Activated naive CD4-positive, alpha-beta T cell treated with anti-CD3 and anti-CD28 coated beads for 36 hours (primary cell): ENCODE measurements at places on chromosomes 6 and 20. TPM values are rescaled to one million over a fixed set of nuclear protein-coding genes. Genes with fewer than 3 reads are reported as not detected.
A peak's percentile ranks its signal among the peaks of the same experiment; 100 is the strongest.

The SRMS gene
- total RNA-seq, result not detected

The SLC2A10 gene
- total RNA-seq, result not detected

The AGPAT1 gene
- 25.8 TPM for total RNA-seq

GRCh38 chr6:47303861-47304260, 5.8 kb downstream of the TNFRSF21 start:
- no peak for DNase-seq

DNA sequence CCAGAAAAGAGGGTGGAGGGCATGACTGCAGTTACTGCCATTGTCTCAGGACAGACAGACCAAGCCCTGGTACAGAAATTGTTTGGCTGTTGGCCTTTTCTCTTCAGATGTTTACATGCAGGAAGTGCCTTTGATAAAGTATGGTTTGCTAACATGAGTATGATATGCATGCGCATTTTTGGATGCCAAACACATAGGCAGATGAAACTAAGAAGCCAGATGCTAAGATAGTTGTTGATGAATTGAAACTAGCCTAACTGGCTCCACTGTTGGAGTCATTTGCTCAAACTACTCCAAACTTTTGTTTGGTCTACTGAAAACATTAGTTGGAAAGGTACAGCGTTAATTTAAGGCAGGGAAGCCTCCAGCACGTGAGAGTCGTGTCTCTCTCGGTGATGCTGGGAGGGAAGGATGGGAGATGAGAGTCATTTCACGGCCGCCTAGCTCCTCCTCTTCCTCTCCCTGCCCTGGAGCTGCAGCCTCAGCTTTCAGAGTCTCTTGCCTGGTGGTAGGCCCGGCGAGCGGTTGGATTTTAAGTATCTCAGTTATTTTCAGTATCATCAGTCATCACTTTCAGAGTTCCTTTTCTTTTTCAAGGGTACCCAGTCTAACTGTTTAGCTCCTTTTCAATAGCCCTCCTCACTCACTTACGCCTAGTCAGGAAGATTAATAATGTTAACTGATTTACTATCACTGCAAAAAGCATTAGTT, 29.7 kb downstream of the RREB1 start:
- peak; percentile 84 for DNase-seq

- DNase-seq, result no peak
Measured at GRCh38 chr6:169324656-169325459, 71.2 kb upstream of the THBS2 start.

GRCh38 chr6:63487103-63487813, 85.0 kb upstream of the LOC128125822 start:
- no peak for DNase-seq
